ENCODE measurements at places on chromosomes 2 and 18.

DNA sequence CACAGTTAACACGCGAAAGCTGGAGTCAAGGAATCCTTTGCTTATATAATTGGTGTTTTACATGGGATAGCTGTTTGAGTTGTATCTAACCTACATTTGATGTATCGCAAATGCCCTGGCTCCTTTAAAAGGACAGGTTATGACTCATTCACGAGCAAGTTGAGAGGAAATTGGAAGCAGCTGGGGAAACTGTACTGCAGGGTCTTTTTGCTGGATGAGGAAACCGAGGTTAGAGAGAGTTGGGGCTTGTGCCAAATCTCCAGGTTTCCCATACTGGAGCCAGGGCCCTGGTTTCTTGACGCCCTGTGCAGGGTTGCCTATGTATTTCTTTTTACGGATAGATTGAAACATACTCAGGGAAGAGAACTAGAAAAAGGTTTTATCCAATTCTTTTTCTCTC lies 60.0 kb upstream of the SPTBN1 start:
- DNase-seq, result no peak

DNA sequence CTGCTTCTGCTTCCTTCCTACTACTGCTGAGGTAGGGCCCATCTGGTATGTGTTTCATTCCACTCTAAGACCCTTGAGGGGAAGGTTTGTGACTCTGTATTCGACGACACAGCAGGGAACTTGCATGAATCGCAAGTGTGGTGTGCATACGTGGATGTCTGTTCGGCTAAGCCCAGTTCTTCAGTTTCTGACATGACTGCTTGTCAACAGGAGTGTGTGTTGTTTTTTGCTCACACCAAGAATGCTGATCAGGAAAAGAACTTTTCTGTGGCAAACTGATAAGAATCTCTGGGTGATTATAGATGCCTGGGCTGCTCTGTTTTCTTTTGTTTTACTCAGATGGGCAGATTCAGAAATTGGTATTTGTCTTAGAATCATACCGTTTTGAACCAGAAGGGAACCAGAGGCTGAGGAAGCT lies 22.0 kb downstream of the TNFRSF11A start:
- DNase-seq, result no peak

DNA sequence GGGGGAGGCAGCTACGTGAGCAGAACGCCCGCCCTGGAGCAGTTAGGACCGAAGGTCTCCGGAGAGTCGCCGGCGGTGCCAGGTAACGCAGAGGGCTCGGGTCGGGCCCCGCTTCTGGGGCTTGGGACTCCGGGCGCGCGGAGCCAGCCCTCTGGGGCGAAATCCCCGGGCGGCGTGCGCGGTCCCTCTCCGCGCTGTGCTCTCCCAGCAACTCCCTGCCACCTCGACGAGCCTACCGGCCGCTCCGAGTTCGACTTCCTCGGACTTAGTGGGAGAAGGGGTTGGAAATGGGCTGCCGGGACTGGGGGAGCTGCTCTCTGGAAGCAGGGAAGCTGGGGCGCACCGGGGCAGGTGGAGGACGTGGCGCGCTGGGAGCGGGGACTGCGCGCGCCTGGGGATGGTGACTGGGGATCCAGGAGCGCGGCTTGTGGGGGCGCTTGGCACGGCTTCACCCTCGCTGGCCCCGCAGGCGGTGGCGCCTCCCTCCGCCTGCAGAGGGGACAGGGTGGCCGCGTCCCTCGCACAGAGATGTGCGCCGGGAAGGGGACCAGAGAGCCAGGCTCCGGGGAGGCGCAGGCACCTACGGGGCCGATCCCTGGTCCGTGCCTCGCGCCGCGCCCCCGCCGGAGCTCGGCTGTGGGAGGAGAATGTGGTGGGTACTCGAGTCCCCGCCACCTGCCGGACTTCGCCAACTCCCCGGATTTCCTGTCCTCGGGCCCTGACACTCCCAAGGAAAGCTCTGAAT lies 688 bp downstream of the CDH20 start:
- peak; percentile 69 for DNase-seq

GRCh38 chr2:88927128-88927527 lies 235.7 kb downstream of the RPIA start:
- DNase-seq, result no peak

DNA sequence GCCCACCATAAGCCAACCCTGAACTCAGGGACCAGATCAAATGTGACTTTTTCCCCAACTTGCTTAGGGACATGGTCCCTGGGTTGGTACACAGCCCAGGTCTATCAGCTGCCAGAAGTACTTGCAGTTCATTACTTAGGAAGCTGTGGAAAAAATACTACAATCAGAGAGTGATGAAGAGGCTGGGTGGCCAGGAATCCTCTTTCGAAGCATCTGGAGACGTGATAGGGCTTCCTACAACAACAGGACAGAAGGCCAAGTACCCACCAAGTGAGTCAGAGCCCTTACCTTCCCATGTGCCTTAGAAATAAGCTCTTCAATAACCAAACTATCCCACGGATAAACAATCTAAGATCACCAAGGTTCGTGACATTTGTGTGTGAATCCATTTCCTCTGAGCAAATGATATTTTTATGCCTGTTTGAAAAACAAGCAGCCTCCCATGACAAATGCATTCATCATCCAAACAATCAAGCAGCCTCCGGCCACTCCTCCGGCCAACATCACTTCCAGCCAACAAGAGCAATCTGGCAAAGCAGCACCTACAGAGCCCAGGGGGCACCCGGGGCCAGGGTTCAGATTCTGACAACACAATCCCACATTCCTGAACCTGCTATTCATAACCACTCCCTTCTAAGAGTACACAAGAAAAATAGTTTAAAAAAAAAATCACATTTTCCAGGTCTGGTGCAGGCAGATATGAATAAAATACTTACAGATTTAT lies 26.4 kb downstream of the TBC1D8 start:
- no peak for DNase-seq

- DNase-seq, result no peak
These were observed 73.6 kb downstream of the SPHKAP start for GRCh38 chr2:228107846-228108245.

DNA sequence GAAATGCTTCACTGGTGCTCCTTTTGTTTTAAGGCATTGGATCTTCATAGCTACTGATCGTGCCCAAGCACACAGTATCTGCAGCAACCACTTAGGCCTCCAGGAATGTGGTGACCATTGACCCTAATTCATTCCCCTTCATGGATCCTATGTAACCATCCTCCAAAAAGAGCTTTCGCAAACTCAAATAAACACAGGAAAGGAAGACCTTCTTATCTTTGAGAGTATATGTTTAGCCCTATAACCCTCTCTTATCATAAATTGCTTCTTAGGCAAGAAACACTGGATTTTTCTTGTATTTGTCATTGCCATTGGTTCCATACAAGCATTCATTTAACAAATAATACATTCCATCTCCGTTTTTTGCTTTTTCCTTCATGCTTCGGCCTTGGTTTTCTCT lies 4.1 kb upstream of the TTR start:
- no peak for DNase-seq

DNA sequence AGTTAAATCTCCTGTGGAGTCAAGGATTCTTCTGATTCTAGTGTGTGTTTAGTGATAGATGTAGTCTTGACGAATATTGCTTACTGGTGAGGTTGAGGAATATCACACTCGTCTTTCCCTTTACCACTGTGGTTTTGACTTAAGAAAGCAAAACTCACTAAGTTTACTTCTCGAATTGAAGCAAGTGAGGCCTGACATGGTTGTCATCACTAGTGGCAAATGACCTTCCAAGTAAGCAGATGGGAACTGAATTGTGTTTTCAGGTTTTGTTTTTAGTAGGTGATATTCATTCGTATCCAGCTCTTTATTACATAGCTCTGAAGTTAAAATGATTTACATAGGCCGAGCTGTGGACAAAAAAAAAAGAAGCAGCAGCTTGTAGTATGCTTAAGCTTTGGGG lies 20.6 kb upstream of the DSG4 start:
- no peak for DNase-seq

DNA sequence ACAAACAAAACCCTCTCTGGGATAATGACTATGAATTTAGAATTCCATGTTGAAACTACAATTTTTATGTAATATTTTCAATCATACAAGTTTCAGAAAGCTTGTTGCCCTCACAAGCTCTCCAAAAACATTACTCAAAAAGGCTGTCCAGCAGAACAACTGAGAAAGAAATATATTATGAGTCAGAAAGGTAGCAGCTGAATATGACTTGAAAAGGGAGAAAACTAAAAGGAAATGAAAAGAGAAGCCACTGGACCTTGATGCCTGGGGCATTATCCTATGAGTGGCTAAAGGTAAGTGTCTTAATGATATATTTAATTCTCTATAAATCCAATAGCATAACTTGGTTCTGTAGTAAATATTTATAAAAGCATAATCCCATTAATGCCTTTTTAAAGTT lies 61.8 kb downstream of the NXPH2 start:
- DNase-seq, result no peak

DNA sequence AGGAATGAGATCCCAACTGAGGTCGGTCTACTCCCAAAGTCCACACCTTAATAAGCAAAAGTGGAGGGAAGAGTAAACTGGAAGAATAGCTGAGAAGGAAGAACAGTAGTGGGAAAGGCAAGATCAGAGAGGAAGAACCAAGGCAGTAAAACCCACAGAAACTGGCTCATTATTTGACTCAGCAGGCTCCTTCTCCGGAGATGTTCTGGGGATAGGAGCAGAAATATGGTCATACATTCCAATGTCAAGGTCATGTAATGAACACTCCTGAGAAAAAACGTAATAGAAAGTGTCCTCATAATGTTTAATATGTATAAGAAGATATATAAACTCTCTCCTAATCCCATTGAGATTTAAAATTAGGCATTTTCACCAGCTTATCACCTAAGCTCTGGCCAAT lies 39.5 kb downstream of the STK39 start:
- no peak for DNase-seq

DNA sequence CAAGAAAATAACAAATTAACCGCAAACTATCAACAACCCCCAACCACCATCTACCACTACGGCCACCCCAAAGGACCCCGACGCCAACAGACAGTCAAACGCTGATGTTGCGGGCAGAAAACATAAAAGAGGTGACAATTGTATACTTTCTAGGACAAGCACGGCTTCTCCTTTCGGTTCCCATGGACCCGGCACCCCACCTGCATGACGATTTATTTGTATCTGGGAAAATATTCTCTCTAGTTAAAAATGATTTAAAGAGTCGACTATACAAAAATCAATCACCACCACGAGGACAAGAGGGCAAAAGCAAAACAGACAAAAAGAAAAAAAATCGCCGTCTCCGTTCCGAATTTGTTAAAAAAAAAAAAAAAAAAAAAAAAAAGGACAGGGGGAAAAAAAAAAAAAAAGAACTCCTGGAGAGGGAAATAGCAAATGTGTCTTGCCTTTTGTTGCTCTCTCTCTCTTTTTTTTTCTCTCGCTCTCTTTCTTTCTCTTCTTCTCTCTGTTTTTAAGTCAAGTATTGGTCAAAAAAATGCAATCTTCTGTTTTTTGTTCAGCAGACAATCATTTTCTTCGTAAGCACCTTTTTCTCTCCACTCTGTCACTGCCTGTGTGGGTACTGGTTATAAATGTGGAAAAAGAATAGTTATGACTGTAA lies 3.6 kb downstream of the SIX3 start:
- DNase-seq, result no peak

DNA sequence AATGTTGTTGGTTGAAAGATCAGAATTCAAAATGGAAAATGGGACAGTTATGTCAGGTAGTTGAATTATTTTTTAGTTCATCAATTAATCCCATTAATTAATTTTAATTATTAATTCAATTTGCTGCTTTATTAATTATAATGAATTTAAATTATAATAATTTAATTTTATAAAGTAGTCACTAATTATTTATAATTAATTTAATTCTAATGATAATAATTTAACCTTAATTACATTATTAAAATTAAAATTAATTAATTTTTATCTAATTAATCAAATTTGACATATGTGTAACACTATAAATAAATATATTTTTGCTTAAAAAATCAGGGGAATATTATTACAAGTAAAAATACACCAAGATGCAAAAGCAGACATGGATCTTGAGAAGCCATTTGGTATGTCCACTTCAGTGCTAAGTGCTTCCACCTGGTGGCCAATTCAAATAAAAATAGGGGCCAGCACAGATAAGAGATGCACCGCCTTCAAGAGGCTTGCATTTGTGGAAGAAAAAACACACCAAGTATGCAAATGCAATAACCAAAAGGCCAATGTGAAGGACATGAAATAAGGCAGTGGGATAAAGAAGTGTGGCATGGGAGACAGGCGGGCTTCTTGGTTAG lies 73.2 kb downstream of the MBP start:
- DNase-seq, result peak; percentile 77

- DNase-seq, result no peak
These were observed 30.7 kb downstream of the MAPK4 start for GRCh38 chr18:50590593-50590992.

- no peak for DNase-seq
These were observed 131.6 kb downstream of the RNF144A start for GRCh38 chr2:7048762-7049294.

DNA sequence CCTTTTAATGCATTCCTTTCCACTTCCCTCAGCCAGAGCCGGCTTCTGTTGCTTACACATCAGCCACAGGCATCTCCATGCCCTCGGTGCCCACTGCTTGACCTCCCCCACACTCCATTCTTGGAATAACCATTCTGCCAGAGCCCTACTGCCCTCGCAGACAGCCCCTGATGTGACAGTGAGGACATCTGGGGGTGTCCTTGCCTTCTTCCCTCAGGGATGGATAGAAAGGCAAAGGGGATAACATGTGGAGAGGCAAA lies 6.4 kb upstream of the NPPC start:
- no peak for DNase-seq

DNA sequence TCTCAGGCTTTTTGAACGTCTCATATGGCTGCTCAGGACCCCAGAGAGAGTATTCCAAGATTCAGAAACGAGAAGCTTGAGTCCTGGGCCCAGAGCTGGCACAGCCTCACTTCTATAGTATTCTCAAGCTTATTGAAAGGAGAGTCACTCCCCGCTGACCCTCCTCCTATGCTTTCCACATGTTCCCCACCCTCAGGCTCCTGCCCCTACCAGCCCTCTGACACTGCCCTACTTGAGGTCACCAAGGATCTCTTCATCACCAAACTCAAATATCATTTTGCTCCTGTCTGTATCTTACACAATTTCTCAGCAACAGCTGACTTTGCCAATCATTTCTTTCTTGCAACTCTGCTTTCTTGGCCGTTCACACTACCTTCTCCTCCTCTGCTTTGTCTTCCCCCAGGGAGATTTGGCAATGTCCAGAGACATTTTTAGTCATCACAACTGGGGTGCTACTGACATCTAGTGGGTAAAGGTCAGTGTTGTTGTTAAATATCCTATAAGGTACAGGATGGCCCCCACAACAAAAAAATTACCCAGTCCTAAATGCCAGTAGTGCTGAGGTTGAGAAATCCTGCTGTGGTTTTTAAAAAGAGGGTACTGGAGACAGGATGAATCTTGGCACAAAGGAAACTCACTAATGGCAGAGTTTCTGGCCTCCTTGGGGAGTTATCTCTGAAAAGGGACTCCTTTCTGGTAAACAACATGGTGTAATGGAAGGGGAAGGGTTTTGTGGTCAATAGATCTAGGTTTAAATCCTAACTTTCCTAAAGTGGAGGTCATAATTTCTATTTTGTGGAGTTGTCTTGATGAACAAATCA lies 26.9 kb upstream of the INSIG2 start:
- DNase-seq, result no peak
